ENCODE measurements at places on chromosomes 4 and X. TPM values are rescaled to one million over a fixed set of nuclear protein-coding genes. Genes with fewer than 3 reads are reported as not detected.

Gene MAGEB6
- total RNA-seq, result not detected

Gene LUZP4
- not detected for total RNA-seq

Gene ARMCX4
- 13.9 TPM for total RNA-seq

Gene HAND2
- total RNA-seq, result 0.09 TPM
